HT-29 (cell line): ENCODE measurements at places on chromosomes 16 and 17. TPM values are rescaled to one million over a fixed set of nuclear protein-coding genes. Genes with fewer than 3 reads are reported as not detected.

CACNG1 gene
- total RNA-seq = not detected in 2 replicates

MFAP4 gene
- total RNA-seq = not detected in 2 replicates

TGFB1I1 gene
- total RNA-seq = 0.43 and 1.1 TPM in 2 replicates

CHST4 gene
- 6.0 and 6.6 TPM in 2 replicates for total RNA-seq

ABCC6 gene
- 1.9 and 5.1 TPM in 2 replicates for total RNA-seq

PIRT gene
- not detected in 2 replicates for total RNA-seq

KIF1C gene
- 75.3 and 83.6 TPM in 2 replicates for total RNA-seq

KIF18B gene
- 12.2 and 14.8 TPM in 2 replicates for total RNA-seq

C16orf86 gene
- 0.38 and 0.99 TPM in 2 replicates for total RNA-seq

KIF2B gene
- total RNA-seq = not detected in 2 replicates

CHRNE gene
- not detected in 2 replicates for total RNA-seq

CMTM2 gene
- total RNA-seq = not detected in 2 replicates
